GM13976 (cell line): ENCODE measurements at places on chromosomes 16 and 17.
A peak's percentile ranks its signal among the peaks of the same experiment; 100 is the strongest.

DNA sequence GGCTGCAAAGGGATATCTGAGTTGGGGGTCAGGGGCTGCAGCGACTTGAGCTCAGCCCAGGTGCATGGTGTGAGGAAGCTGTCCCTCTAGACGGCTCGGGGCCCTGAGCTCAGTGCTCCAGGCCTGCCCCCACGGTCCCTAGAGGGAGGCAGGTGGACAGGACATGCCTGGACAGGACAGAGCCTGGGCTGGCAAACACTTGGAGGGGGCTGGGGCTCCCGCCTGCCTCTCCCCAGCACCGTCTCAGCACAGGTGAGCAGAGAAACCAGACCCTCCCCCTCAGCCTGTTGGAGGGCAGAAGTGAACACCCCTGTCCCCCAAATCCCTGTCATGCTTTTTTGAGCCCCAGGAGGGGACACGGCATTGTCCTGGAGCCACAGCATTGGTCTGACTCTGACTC, 11.4 kb upstream of the SLC38A10 start:
- DNase-seq: no peak

- DNase-seq: peak; percentile 57
These were observed 77.2 kb downstream of the AATF start for GRCh38 chr17:37025847-37026530.

DNA sequence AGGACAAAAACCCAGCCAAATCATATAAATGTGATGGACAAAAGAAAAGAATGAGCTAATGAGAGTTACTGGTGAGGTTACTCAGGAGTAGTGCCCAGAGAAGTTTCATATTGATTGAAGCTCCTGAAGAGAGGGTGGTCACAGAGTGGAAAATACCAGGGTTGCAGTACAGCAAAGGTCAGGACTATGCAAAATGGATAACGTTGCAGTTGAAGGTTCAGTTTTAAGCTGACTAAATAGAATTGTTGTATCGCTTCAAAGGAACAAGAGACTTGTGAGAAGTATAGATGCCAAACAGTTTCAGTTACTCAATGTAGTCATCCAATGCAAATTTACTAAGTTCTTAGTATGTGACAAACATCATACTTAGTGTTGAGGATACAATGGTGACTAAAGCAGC, 47.1 kb downstream of the ABCA8 start:
- peak; percentile 9 for DNase-seq

- no peak for DNase-seq
These were observed 105.8 kb downstream of the NOG start for GRCh38 chr17:56699186-56699894.
